ENCODE measurements at places on chromosomes 6 and 20.
A peak's percentile ranks its signal among the peaks of the same experiment; 100 is the strongest.

GRCh38 chr6:56327946-56328727 lies 80.8 kb upstream of the COL21A1 start:
- no peak for DNase-seq

- no peak for DNase-seq
These were observed 21.6 kb upstream of the FBXO9 start for GRCh38 chr6:53043581-53043980.

GRCh38 chr6:54320871-54321270 lies 12.6 kb downstream of the TINAG start:
- DNase-seq, result no peak

DNA sequence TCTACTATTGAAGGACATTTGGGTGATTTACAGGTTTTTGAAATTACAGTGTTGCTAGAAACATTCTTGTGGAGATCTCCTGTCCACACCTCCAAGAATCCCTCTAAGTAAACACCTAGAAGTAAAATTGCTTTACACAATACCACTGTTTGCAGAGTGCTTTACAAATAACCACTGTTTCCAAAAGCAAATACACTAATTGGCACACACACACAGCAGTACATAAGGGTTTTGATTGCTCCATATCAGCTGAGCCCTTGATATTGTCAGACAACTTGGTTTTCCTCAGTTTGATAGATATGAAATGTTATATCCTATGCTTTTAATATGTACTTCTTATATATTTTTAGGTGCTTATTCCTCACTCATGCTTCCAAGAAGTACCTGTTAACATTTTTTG lies 6.3 kb downstream of the HMGN4 start:
- no peak for DNase-seq

DNA sequence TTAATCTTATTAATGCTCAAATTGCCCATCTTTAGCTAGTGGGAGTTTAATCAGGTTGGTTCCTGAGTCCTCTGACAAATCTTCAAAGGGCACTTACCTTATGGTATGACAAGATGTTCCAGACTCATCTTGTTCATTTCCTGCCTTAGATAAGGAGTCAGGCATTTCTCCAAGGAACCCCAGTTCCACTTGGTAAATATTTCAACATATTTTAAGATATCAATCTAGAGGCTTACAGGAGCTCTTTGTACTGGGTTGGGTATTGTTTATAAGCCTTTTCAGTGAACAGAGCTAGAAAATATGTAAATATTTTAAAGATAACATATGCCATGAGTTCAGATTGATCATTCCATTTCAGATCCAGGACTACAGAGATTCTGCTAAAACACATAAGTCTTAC lies 159.8 kb downstream of the RCAN2 start:
- DNase-seq, result no peak

DNA sequence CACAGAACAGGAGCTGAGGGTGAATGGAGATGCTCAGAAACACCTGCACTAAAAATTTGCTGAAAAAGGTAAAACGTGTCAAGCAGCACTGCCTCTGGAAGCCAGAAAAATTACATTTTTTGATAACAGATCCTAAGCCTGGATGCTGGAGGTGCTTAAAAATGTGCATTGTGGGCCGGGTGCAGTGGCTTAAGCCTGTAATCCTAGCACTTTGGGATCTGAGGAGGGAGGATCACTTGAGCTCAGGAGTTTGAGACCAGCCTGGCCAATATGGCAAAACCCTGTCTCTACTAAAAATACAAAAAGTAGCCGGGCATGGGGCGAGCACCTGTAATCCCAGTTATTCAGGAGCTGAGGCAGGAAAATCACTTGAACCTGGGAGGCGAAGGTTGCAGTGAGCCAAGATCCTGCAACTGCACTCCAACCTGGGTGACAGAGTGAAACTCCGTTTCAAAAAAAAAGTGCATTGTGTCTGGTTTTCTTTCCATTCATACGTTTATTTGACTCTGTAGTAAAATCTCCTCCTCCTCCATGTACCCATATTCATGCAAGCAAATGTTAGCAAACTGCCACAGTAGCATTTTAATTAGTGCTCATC lies 587 bp upstream of the BTN3A1 start:
- DNase-seq, result no peak

DNA sequence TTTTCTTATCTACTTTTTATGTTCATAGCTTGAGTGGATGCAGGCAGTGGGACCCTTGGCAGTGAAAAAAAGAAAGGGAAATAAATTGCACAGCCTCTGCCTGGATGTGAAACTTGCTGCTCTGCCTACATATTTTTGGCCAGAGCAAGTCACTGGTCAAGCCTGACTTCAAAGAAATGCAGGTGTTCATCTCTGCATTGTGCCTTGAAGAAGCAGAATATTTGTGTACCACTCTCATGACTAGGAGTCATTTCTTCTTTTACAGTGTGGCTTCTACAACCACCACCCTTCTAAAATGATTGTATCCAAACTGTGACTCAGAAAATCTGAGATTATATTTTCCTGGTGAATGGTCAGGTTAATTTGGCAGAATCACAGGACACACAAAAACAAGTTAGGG lies 2.5 kb upstream of the KATNA1 start:
- DNase-seq, result no peak

GRCh38 chr6:97026298-97026697 lies 101.8 kb downstream of the KLHL32 start:
- DNase-seq, result no peak

GRCh38 chr6:129321303-129321702 lies 388.7 kb downstream of the ARHGAP18 start:
- DNase-seq, result no peak

GRCh38 chr6:36917541-36918193 lies 31.9 kb downstream of the C6orf89 start:
- DNase-seq, result peak; percentile 82

- no peak for DNase-seq
These were observed 38.3 kb downstream of the FAM120B start for GRCh38 chr6:170344631-170345576.

GRCh38 chr6:52640916-52641315 lies 30.0 kb upstream of the TMEM14A start:
- no peak for DNase-seq

DNA sequence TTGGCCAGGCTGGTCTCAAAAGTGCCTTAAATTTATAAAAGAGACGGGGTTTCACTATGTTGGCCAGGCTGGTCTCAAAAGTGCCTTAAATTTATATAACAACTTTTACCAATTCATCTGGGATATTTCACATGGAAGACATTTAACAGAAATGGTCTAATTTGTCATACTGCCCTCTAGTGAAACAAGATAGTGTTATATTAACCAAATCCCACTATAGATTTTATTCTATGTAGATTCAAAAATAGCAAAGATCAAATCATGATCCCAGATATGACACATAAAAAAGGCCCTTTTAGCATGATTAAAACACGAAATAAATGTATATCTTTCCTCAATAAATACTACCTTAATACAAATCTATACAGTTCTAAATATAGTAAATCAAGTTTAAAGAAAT lies 102.8 kb upstream of the TFAP2D start:
- no peak for DNase-seq

DNA sequence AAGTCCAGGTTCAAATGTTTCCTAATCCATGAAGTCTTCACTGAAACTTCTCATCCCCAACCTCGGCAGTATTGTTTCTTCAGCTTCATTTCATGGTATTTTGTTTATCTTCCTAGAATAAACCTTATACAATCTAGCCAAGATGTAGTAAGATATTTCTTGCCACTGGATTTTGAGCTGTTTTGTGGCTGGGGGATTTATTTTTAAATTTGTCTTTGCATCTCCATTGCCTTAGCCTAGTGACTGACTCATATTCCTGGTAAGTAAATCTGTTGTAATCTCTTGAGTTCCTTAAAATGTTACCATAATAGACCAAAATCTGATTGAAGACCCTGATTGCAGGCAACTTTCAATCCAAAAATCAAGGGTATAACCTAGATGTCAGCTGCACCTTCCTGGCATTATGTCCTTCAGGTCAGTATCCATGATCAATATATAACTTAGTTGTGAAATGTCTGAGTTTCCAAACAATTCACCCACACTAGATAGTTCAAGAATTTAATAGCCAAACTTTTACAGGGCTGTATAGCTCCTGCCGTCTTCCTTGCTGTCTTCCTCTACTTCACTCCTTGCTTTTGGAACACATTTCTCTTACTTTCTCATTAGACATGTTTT lies 4.7 kb upstream of the TRMT11 start:
- DNase-seq, result no peak

DNA sequence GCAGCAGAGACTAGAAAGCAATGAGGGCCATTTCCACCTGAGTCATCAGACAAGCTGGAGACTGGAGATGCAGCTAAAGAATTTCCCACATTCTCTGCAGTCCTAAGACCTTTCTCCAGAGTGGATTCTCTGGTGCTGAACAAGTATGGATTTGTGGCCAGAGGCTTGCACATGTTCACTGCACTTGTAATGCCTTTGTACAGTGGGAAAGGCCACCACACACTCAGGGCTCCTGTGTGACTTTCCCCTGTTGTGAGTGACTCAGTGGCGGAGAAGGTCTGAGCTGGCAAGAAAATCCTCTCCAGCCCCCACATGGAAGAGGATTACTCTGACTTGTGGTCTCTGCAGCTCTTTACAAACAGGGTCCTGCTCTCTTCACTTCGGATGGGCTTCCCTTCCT lies 192.3 kb downstream of the C6orf118 start:
- DNase-seq, result no peak

- no peak for DNase-seq
These were observed 988.7 kb downstream of the KIF16B start for GRCh38 chr20:15584507-15584906.

DNA sequence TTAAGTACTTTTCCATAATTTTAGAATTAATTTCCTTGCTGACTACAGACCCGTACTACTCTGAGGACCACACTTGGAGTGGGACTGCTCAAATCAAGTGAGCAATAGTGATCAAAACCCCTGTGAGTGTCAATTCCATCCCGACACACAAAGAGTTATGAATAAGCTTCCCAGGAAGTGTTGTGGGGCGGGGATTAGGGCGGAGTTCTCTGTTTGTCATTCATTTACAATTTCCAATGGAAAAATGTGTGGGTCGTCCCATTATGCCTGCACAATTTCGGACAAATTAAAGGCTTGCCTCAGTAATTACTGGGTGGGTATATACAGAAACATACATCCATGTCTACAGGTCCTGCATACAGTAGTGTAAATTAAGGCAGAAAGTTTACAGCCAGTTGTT lies 84.2 kb downstream of the ISM1 start:
- no peak for DNase-seq

DNA sequence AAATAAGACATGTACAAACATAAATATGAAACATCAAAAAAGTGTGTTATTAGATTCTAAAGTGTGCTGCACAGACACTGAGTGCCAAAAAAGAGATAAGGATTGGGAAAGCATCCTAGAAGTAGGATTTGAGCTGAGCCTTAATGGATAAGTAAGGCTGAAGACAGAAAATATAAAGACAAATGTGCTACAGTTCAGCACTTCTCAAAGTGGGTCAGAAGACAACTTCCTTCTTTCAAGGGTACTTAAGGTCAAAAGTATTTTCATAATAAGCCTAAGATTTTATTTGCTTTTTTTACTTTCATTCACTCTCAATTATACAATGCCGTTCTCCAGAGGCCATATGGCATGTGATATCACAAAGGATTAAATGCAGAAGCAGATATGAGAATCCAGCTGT lies 16.8 kb downstream of the USP45 start:
- no peak for DNase-seq

GRCh38 chr6:135282395-135282794 lies 101.3 kb downstream of the MYB start:
- DNase-seq, result no peak

DNA sequence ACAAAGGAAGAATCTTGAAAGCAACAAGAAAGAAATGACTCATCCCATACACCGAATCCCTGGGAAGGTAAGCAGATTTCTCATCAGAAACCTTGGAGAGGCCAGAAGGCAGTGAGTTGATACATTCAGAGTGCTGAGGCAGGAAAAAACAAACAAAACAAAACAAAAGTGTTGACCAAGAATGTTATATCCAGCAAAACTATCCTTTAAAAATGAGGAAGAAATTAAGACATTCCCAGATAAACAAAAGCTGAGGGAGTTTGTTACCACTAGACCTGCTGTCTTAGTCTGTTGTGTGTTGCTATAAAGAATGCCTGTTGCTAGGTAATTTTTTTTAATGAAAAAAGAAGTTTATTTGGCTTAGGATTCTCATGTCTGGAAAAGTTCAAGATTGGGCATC lies 33.7 kb upstream of the PPP1R3G start:
- no peak for DNase-seq

GRCh38 chr6:75428204-75428603 lies 65.4 kb downstream of the FILIP1 start:
- no peak for DNase-seq

DNA sequence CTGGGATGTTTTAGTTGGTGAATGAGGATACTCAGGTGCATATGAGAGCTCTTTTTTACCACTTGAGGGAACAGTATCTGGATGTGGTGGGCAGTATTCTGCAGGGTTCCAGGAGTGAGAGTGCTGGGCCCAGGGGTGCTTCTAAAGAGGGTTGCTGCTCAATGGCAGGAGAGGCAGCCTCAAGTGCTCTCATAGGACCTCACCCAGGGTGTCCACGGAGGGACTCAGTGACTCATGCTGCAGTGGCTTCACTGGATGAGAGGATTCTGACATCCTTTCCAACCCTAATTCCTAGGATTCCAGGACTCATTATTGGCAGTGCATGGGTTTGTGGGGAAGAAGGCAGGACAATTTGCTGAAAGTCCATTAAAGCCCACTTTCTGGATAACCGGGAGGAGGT lies 176.6 kb upstream of the FERMT1 start:
- no peak for DNase-seq

DNA sequence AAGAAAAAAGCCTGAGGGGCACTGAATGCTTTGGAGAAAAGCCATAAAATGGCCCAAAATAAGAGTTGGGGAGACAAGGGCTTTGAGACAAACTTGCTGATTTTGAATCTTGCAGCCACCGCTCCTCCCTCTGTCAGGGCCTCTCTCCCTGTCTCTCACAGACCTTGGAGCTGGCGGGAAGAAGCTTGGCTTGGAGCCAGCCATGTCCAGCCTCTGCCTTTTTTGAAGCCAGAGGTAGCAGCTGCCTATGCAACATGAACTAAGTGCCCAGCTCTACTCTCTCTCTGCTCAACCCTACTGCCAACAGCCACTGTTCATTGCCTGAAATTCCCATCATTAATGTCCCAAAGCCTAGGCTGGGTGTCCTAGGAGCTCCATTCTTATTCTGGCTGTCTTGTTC lies 63.7 kb upstream of the CTNNBL1 start:
- DNase-seq, result no peak

DNA sequence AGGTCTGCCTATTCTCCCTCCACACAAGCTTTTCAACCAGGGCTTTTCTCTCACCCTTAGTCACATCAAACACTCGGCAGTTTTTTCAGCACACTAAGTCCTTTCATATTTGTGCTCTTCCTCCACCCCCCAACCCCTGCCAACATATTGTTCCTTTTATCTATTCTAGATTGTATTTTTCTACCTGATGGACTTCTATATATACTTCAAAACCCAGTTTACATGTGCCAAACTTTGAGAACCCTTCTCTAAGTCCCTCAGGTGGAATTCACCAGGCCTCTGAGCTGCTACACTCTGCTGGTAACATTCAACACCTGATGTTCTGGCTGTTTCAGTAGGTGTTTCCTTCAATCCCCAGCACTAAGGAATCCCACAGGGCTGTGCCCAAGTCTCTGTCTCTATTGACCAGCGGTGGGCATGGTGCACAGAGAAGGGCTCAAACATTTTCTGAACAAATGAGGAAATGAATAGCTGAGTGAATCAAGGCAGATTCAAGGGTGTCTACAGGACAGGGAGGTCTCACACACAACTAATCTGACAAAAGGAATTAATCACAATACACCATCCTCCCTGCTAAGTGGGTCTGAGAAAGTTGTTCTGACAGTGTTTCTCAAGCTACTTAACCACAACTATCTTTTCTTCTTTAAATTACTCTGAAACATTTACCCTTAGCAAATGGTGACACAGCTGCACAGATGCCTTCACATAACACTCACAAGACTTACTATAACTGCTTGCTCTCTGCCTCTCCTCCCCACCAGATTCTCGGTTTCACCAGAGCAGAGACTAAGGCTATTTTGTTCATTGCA lies 166.5 kb downstream of the TSHZ2 start:
- no peak for DNase-seq

All from AG09319 (cell line).